Posterior vena cava (tissue), 2 donors: ENCODE measurements at places on chromosomes 3 and 15.

GRCh38 chr3:47741925-47742324 is 39.8 kb downstream of the SMARCC1 start:
- no peak for DNase-seq

GRCh38 chr15:52010633-52011595 is 8.1 kb upstream of the MAPK6 start:
- no peak for DNase-seq

GRCh38 chr3:170869239-170869590 is 780 bp downstream of the RPL22L1 start:
- no peak for DNase-seq

DNA sequence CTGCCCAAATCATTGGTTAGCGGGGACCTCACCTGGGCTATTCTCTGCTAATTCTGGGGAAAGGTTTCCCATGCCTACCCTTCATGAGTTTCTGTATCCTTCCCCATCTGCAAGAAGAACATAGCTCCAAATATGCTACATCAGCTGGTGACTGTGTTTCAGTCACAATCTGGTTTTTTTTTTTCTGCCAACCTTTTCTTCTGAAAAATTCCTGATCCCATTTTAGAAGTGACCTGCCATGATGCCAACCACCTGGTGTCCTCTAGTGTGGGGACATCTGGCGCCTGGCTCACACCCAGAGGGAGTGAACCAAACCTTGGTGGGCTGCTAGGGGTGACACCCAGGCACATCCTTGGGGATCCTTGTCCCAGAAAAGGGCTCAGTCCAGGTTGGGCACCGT is 76.1 kb downstream of the CHRD start:
- DNase-seq, result no peak

DNA sequence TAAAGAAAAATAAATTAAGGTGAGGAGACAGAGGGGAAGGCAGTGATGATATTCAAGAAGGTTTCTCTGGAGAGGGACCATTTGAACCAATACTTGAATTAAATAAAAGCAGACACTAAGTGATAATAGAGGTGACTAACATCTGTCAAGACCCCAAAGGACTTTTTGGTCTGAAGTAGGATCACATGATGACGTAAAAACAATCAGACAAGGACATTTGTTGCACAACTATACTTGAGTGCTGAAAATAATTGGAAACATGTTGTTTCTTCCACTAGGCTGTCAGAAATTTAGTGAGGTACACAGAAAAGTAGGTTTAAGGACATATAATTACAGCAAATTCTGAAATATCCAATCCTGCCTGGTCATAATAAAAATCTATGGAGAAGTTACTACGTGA is 179.5 kb downstream of the WNT5A start:
- DNase-seq, result no peak

GRCh38 chr3:72254483-72254882 is 469.5 kb upstream of the PROK2 start:
- no peak for DNase-seq

GRCh38 chr15:101799665-101800064 is 3.6 kb upstream of the OR4F6 start:
- no peak for DNase-seq

DNA sequence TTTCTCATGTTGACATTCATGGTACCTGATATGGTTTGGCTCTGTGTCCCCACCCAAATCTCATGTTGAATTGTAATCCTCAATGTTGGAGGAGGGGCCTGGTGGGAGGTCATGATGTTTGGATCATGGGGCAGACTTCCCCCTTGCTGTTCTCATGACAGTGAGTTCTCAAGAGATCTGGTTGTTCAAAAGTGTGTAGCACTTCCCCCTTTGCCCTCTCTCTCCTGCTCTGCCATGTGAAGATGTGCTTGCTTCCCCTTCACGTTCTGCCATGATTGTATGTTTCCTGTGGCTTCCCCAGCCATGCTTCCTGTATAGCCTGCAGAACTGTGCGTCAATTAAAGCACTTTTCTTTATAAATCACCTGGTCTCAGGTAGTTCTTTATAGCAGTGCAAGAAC is 3.3 kb upstream of the UBL7 start:
- DNase-seq, result no peak

- no peak for DNase-seq
Observed at GRCh38 chr3:30162579-30162978, 443.8 kb upstream of the TGFBR2 start.

DNA sequence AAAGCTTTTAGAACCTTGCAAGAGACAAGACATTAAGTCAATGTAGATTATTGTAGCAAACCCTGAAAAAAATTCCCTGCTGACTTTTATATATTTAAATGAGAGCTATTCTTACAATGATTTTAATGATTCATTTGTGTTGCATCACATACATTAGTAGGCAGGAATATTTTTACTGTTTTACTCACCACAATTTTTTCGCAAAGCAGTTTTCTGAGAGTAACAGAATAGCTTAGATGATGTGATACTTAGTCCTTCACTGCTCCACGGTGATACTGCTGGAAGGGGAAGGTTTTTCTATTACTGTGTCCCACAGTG is 43.9 kb upstream of the CLRN1 start:
- DNase-seq, result no peak

DNA sequence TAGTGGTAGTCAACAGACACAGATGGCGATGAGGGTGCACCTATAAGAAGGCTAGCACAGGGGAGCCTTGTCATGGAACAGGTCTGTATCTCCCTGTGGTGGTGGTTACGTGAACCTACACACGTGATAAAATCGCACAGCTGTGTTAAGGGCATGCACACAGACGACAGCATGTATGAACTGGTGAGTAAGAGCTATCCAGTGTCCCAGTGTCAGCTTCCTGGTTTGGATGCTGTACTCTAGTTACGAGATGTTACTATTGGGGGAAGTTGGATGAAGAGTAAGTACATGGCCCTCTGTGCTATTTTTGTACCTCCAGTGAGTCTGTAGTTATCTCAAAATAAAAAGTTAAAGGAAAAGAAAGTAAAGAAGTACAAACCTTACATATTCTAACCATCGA is 38.2 kb downstream of the MTMR10 start:
- DNase-seq, result no peak

DNA sequence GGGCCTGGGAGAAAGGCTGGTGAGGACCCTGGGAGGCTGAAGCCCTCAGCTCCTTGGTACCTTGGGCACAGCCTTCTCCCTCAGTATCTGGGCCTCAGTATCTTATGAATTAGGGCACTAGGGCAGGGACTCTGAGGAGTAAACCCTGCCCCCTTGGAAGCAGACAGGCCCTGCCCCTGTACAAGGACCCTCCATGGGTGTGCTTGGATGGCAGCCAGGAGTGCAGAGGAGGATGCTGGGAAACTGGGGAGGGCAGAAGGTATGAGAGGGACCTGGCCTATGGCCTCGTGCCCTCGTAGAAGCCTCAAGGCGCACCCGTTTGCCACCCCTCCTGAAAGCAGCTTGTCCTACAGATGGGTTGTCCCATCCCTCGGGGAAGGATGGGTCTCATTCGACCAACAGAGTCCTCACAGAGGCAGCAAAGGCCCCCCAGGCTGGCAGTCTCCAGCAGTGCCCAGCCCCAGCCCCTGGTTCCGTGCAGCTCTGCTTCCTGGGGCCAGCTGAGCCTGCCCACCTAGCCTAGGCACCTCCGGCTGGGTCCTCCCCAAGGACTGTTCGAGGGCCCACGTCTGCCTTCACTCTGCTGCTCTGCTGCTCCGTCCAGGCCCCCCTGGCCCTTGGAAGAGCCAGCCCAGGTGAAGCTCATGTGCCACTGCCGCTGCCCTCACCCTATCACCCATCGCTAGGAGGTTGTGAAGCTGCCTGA is 15.3 kb upstream of the SEMA3F start:
- DNase-seq, result no peak

DNA sequence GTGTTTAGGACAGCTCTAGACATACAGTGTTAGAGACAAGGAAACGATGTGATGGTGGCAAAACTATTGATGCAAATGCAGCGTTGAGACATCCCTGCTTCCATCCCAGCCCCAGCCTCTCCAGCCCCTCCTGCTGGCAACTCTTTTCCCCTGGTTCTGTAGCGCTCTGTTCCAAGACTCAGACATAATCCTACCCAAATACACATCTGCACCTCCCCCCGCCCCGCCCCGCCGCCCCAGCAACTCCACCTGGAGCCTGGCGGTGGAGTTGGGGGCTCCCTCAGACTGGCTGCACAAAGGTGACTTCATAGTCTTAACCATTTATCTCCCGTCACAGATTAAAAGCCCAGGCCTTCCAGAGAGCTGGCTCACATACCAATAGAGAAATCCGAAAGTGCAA is 7.2 kb upstream of the SEC22A start:
- no peak for DNase-seq

- no peak for DNase-seq
Observed at GRCh38 chr15:80199366-80199765, 46.6 kb downstream of the FAH start.

DNA sequence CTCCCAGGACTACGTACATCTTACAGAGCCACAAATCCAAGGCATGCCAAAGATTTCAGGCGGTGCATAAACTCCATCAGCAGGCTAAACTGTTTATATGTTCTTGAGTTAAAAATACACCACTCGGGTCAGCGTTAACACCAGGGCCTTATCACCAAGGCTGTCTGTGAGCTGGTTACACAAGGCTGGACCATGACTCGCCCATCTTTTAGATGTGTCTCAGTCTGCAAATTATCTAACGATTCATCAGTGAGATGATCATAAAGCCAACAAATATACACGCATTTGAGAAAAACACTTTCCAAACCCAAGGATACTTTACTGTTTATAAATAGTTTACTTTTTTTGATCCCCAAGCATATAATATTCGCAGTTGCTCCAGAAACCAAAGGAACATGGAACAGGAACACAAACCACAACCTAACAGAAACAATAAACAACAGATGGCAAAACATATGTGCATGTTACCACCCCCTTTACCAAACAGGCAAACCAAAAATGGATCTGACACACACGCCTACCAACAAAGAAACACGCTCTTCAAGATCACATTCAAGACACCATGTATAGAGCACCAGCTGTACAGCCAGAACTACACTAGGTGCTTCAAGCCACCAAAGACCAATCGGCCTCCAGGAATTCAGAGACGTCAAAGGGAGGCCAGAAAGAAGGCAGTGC is 15.4 kb downstream of the LRIG1 start:
- no peak for DNase-seq

- no peak for DNase-seq
Observed at GRCh38 chr15:60651734-60652141, 172.8 kb upstream of the ICE2 start.

- DNase-seq, result no peak
Observed at GRCh38 chr3:188351648-188352047, 197.7 kb downstream of the LPP start.

GRCh38 chr3:81301230-81301629 is 460.2 kb downstream of the GBE1 start:
- no peak for DNase-seq

DNA sequence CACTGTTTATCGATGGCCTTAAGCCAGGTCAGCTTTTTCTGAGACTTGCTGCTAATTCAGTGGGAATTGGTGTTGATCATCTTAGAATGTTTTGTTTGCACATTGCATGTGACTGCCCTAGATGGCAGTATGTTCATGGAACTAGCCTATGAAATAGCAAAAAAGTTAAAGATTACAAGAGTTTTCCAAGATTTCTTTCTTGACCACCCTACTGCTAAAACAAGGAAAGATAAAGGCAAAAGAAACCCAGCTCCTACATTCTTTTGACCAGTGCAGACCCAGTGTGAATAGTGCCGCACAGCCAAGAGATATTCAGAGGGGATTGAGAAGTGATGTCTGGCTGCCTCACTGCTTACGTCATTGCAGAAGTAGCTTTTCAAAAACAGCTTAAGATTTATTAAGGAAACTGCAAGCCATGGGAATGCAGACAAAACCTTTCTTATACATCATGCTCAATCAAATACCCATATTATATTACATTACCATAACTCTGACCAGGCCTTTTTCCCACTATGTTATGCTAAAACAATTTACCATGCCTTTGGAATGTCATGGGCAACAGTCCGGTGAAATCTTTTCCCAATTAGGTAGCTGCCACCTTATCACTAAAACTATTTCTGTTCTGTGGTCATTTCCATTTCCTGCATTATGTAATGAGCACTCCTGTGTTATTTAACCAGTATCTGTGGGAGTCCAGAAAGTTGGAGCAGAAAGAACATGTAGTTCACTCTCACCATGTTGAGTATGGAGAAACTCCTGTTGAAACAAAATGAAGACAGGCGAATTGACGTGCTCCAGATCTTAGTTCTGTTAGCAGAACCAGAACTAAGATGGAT is 6.0 kb downstream of the PHLDB2 start:
- DNase-seq, result no peak

DNA sequence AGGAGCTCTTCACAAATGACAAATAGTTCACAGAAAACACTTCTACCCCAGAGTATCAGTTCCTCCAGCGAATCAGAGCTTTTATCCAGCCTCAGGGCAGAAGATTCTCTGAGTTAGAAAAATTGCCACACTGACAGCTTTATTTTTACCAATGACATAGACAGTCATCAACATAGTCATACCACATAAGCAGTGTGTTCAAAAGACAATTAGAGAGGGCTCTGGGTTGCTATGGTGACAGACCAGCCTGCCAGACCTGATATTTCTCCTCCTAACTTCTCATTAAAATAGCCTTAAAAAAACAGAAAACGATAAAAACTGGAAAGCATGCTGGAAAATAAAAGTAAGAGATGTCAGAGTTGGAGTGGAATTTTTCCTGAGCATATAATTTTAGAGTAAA is 45.9 kb upstream of the COL6A5 start:
- DNase-seq, result no peak

DNA sequence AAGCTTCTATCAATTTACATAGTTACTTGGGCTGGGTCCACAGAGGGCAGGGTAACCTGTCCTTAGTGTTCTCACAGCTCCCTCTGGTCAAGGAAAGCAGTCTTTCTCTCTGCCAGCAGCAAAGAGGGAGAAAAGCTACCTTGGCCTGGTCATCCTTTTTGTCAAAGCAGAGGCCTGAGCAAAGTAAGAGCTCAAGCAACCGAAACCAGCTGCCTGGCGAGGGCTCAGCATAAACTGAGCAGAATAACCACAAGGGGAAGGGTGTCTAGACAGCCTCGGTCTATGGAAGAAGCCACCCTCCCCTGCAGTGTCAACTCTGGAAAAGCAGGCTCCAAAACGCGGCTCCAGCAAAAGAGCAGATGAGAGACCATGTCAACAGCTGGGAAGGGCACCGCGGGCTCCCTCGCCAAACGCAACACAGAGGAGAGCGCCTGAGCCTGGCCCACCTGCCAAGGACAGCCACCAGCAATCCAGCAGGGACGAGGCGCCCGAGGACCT is 17.4 kb downstream of the LRIG1 start:
- peak; percentile 83 for DNase-seq

GRCh38 chr3:94619643-94620042 is 556.8 kb downstream of the NSUN3 start:
- no peak for DNase-seq

- DNase-seq, result no peak
Observed at GRCh38 chr15:46389739-46390138, 754.9 kb downstream of the SQOR start.

- no peak for DNase-seq
Observed at GRCh38 chr3:8986741-8987140, 23.5 kb upstream of the RAD18 start.

GRCh38 chr3:78050276-78051065 is 1010.6 kb downstream of the ROBO2 start:
- DNase-seq, result no peak

- DNase-seq, result no peak
Observed at GRCh38 chr3:18666655-18667054, 241.5 kb upstream of the SATB1 start.
